Stimulated activated naive CD4-positive, alpha-beta T cell (primary cell): ENCODE measurements at places on chromosomes 6 and 20.

DNA sequence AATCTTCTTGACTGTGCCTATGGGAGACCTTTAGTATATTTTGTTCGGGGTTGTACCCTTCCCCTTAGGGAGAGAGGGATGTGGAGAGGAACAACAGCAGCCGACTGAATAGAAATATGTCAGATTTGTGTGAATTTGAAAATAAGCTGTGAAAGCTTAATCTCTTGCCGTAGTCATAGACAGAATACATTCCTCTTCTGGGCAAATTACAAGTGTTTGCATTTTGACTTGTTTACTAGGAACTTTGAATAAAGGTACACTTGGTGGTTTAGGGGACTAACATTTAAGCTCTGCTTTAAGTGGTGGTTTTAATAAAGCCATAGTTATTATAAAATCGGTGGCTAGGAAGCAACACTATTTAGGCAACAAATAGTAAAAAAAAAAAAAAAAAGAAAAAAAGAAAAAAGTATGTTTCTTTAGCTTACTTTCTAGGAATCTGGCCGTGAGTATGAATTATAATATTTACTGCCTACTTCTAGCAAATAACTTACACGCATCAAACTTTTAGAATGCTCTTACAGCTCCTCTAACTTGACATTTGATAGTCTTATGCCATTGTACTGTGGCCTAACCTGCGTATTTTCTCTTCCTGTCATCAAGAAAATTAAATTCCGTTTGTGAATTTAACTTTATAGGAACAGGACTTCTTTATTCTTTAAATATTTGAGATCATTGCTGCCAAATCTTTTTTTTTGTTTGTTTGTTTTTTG, 65.1 kb downstream of the ZBTB2 start:
- no peak for DNase-seq

DNA sequence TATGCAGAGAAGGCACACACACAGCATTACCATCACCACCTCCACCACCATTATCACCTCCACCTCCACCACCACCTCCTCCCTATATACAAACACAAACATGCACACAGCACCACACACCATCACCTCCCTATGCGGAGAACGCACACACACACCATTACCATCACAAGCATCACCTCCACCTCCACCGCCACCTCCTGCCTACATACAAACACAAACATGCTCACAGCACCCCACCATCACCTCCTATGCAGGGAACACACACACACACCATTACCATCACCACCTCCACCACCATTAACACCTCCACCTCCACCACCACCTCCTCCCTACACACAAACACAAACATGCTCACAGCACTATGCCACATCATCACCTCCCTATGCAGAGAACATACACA, 236.5 kb upstream of the AFDN start:
- DNase-seq: no peak

GRCh38 chr20:23131766-23132165, 45.6 kb upstream of the CD93 start:
- DNase-seq: no peak

DNA sequence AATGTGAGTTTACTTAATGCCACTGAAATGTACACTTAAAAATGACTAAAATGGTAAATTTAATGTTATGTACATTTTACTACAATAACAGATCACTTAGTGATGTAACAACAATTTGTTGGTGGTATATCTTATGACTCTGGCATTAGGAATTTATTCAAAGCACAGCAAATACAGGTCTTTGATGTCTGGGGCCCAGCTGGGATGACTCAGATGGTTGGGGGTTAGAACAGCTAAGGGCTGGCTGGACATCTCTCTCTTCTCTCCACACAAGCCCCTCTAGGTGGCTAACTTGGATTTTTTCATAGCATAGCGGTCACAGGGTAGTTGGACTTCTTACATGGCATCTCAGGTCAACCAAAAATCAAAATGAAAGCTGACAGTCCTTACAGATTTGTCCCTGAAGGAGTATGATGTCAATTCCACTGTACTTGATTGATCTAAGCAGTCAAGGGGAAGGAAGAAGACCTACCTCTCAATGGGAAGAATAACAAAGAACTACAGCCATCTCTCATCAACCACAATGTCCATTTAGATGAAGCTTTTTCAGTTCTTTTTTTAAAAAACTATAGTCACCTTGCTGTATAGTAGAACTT, 37.5 kb upstream of the LCA5 start:
- DNase-seq: no peak

DNA sequence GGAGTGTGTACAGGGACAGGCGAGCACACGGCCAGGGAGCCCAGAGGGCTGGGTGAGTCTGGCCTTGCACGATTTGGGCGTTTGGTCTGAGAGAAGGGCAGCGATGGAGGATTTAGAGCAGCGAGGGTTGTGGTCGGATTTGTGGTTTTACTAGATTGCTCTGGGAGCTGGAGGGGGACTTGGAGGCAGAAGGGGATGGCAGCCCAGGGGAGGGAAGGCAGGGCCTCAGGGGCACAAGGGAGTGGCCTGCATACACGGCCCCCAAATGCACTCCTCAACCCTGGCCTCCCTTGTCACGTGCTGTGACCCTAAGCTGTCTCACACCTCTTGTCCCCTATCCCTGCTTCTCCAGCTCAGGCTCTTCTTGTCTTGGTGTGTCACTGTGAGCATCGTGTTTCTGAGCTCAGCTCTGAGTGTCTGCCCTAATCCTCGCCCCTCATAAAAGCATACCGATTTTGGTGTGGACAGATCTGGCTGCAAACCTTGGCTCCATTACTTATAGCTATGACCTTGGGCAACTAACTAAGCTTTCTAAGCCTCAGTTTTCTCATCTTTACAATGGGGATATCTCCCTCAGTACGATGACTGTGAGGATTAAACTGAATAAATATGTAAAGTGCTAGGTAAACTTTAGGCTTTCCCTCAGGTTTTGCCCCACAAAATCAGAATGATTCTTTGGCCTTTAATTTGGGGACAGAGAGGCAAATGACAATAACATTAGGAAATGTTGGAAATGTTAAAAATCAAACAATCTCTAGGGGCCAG, 120.1 kb upstream of the ARMC2 start:
- no peak for DNase-seq

DNA sequence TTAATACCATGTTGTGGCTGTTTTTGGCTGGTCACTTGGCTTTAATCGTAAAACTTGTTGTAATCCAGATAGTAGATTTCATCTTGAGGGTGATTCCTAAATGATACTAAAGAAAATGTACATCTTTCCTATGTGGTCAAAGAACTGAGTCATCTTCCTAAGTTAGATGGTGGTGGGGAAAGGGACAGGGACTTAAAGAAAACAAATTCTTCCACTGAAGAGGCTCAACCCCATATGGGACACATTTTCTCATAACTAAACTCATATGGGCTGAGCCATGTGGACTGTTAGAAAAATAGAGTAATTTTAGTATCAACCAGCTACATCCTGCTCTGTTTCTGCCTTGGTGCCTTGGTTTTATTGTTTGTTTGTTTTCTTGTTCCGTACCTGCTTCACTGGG, 155.8 kb downstream of the TSHZ2 start:
- no peak for DNase-seq

DNA sequence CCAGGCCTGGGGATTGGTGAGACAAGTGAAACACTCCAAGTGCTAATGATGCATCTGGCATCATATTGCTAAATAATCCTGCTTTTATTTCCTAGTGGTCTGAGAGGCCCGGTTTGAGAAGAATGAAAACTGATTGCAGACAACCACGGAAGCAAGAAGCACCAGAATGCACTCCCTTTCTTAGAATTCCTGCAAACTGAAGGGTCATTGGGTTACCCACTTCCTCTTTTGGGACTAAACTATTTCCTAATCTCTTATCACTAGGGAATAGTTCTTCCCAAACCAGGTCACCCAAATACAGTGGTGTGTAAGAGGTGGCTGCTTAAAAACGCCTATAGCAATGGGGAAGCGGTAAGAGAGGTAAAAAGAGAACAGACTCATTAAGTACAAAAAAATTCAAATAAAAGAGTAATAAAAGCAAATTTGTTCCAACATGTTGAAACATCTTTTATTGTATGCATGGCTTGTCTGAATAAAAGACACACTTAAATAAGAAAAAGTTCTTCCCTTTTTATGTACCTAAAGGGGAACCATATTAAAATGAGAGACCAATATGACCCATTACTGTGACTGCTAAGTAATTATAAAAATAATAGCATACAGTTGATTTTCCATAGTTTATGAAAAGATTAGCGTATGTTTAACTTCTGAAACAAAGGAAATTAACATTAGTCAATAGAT, 125.8 kb downstream of the MYB start:
- no peak for DNase-seq

GRCh38 chr20:7199861-7200260, 432.4 kb downstream of the BMP2 start:
- no peak for DNase-seq

GRCh38 chr6:157488716-157489118, 107.7 kb downstream of the ZDHHC14 start:
- DNase-seq: no peak

DNA sequence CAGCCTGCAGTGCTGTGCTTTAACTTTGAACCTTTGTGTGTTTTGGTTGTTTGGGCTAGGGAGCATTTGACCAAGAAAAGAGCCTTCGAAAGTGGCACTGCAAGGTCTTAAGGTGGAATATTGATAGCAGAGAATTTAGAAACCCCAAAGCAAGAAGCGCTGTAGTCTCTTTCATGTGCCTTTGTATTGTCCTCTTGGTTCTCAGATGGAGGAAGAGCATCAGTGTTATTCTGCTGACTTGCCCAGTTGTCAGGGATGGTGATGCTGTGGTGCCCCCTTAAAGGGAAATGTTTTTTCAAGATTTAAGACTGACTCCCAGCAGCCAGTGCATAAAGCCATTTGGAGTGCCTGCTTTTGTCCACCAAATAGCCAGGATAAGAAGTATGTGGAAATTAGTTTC, 102.7 kb upstream of the INSM1 start:
- DNase-seq: no peak

- no peak for DNase-seq
Measured at GRCh38 chr6:132190815-132191175, 210.5 kb downstream of the MOXD1 start.

DNA sequence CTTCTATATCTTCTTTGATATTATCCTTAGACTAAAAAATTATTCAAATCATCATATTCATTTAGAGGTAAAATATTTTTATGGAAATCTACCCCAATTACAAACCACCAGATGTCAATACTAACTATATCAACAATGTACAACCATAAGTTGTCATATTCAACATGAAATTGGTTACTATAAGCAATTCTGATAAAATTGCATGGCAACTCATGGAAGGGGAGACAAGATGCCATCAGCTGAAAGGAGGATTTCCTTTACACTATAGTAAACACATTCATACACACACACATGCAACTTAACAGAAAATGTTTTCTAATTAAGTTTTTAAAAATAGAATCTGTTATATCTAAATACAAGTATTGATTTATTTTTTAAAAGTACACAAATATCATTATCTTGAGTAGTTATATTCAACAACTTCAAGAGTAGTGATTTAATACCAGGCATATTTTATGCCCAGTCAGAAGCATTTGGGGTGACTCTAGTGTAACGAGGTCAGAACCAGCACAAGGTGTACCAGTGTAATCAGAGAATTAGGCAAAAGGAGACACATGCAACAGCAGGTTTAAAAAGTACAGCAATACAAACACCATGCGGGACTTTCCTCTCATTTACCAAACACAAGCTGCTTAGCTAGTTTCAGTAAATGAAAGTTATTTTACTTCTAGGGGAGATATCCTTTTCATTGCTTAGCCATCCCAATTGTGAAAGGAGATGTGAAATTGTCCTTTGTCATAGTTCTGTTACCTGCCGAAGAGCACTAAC, 1.0 kb downstream of the FILIP1 start:
- DNase-seq: no peak

GRCh38 chr6:17741507-17741906, 34.8 kb upstream of the NUP153 start:
- no peak for DNase-seq

DNA sequence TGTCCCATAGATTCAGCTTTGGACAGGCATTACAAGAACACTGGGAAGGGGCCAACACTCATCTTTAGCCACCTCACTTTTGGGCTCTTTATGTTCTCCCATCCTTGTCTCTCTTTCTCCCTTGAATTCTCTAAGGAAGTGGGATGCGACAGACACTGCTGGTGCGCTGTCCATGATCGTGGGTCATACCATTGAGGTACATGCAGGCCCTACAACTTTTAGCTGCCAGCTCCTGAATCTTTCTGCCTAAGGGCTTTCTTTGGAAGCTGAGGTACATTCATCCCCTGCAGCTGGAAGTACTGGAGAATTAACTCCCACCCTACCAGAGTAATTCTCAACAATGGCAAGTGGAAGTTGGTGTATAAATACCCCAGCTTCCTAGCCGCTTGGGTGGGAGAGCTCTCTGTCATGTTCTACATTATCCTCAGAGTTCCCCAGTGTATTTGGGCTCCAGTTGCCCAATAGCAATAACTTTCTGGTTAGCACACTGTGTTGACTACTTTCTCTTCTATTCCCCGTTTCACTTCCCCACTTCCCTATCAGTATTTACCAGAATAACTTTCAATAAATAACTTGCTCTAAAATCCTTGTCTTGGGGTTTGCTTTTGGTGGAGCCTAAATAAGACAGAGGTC, 309.4 kb upstream of the RNF24 start:
- no peak for DNase-seq
